Stomach (tissue), 19 donors: ENCODE measurements at places on chromosomes 7 and 10. TPM values are rescaled to one million over a fixed set of nuclear protein-coding genes. Genes with fewer than 3 reads are reported as not detected.

The ACSM6 gene
- polyA plus RNA-seq, result 0.13 TPM

The TECPR1 gene
- 8.8 TPM for polyA plus RNA-seq

The CCM2 gene
- polyA plus RNA-seq, result 33.1 TPM

The PRSS37 gene
- not detected for polyA plus RNA-seq

The TDRD1 gene
- 0.06 TPM for polyA plus RNA-seq

The PPIA gene
- polyA plus RNA-seq, result 2,820 TPM

The HACD1 gene
- polyA plus RNA-seq, result 17.9 TPM

The SLC13A4 gene
- polyA plus RNA-seq, result 1.7 TPM

The PODXL gene
- 2.9 TPM for polyA plus RNA-seq

The BAG3 gene
- polyA plus RNA-seq, result 37.8 TPM

The SPDYE5 gene
- polyA plus RNA-seq, result not detected

The ZNF425 gene
- polyA plus RNA-seq, result 1.4 TPM

The ENTPD1 gene
- polyA plus RNA-seq, result 3.7 TPM

The PTPRZ1 gene
- 1.2 TPM for polyA plus RNA-seq

The DRGX gene
- not detected for polyA plus RNA-seq

The GARIN1A gene
- polyA plus RNA-seq, result 1.4 TPM

The C10orf53 gene
- not detected for polyA plus RNA-seq

The LEP gene
- 0.05 TPM for polyA plus RNA-seq

The TRPV5 gene
- polyA plus RNA-seq, result not detected

The GHRHR gene
- polyA plus RNA-seq, result not detected

The MYPN gene
- not detected for polyA plus RNA-seq

The AKR1C8 gene
- not detected for polyA plus RNA-seq

The ANXA11 gene
- polyA plus RNA-seq, result 171 TPM

The CDHR3 gene
- polyA plus RNA-seq, result 6.9 TPM

The EFCAB10 gene
- not detected for polyA plus RNA-seq

The CADPS2 gene
- 18.8 TPM for polyA plus RNA-seq

The FANK1 gene
- 5.4 TPM for polyA plus RNA-seq

The MINDY4 gene
- polyA plus RNA-seq, result 1.7 TPM

The DNA2 gene
- 2.5 TPM for polyA plus RNA-seq

The UPK3B gene
- 4.0 TPM for polyA plus RNA-seq

The SLC39A12 gene
- polyA plus RNA-seq, result not detected

The HKDC1 gene
- 0.19 TPM for polyA plus RNA-seq

The EEPD1 gene
- 17.4 TPM for polyA plus RNA-seq

The TWIST1 gene
- 1.2 TPM for polyA plus RNA-seq

The FAM25C gene
- polyA plus RNA-seq, result not detected

The NUTM2B gene
- polyA plus RNA-seq, result not detected

The WNT8B gene
- not detected for polyA plus RNA-seq

The PLCE1 gene
- polyA plus RNA-seq, result 0.98 TPM

The ZC3HAV1L gene
- polyA plus RNA-seq, result 0.76 TPM

The ADARB2 gene
- 1.4 TPM for polyA plus RNA-seq

The CRYGN gene
- not detected for polyA plus RNA-seq

The GPER1 gene
- 21.9 TPM for polyA plus RNA-seq

The TSPAN15 gene
- polyA plus RNA-seq, result 35.4 TPM

The JAKMIP3 gene
- polyA plus RNA-seq, result 0.19 TPM

The PDSS1 gene
- 8.7 TPM for polyA plus RNA-seq

The NEUROD6 gene
- polyA plus RNA-seq, result not detected

The PDE6C gene
- not detected for polyA plus RNA-seq

The CYP3A7 gene
- not detected for polyA plus RNA-seq

The KNDC1 gene
- polyA plus RNA-seq, result 0.46 TPM

The ETV1 gene
- polyA plus RNA-seq, result 1.2 TPM

The STK31 gene
- polyA plus RNA-seq, result 0.65 TPM

The RBP4 gene
- polyA plus RNA-seq, result 6.2 TPM

The RASSF4 gene
- 10.4 TPM for polyA plus RNA-seq

The LLCFC1 gene
- polyA plus RNA-seq, result not detected

The EBLN1 gene
- polyA plus RNA-seq, result not detected

The AKR1D1 gene
- polyA plus RNA-seq, result not detected
